ENCODE measurements at places on chromosomes 13 and 19. TPM values are rescaled to one million over a fixed set of nuclear protein-coding genes. Genes with fewer than 3 reads are reported as not detected.

GRCh38 chr13:22049384-22049783, 378.5 kb downstream of the FGF9 start:
- H3K4me3 ChIP-seq = no peak overlapping the region
- no peaks in the 10 kb centered on the region for H3K4me1 ChIP-seq
- DNase-seq = no peak
- no peaks in the 10 kb centered on the region for H3K36me3 ChIP-seq
- no peaks in the 10 kb centered on the region for H3K27me3 ChIP-seq
- H3K27ac ChIP-seq = no peak overlapping the region

GRCh38 chr13:28531077-28531844, 36.3 kb upstream of the FLT1 start:
- DNase-seq = no peak
- H3K27me3 ChIP-seq = peaks cover 9% of the 10 kb centered on the region
- H3K36me3 ChIP-seq = no peaks in the 10 kb centered on the region

DNA sequence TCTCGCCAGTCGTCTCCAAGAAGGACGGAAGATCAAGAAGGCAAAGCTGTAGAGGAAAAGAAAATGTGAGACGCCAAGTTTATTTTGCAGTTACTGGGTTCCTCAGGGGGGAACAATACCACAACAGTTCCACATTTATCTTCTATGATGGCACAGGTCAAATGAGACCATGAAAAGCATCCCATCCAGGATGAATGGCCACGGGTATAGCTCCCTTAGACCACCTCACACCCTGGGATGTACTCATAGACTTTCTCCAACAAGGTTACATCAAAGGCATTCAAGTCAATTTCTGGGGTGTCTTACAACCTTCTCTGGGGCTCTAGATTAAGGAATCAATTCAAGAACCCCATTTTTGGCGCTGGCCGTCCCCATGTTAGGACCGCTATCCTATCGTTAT, 4.5 kb downstream of the PEG3 start:
- H3K27ac ChIP-seq = no peak overlapping the region
- H3K4me3 ChIP-seq = no peak overlapping the region
- no peaks in the 10 kb centered on the region for H3K27me3 ChIP-seq
- DNase-seq = no peak
- H3K36me3 ChIP-seq = no peaks in the 10 kb centered on the region
- H3K4me1 ChIP-seq = no peaks in the 10 kb centered on the region

DNA sequence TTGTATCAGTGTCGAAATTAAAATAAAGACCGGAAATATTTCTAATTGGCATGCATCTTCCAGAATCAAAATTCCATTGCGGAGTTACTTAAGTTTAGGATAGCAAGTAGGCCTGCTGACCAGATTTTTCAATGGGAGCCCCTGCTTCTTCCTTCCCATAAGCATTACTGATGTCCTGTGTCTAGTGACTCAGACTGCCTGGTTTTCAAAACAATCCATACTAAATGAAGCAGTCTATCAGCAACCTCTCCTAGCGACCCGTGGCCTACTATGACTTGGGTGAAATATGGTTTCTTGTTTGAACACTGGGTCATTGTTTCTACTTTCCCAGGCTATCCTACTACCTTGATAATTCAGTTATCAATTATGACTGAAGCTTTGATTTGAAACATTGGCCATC, 571.6 kb downstream of the TBC1D4 start:
- no peak overlapping the region for H3K4me3 ChIP-seq
- no peaks in the 10 kb centered on the region for H3K4me1 ChIP-seq
- H3K36me3 ChIP-seq = no peaks in the 10 kb centered on the region
- no peaks in the 10 kb centered on the region for H3K27me3 ChIP-seq
- no peak overlapping the region for H3K27ac ChIP-seq

DNA sequence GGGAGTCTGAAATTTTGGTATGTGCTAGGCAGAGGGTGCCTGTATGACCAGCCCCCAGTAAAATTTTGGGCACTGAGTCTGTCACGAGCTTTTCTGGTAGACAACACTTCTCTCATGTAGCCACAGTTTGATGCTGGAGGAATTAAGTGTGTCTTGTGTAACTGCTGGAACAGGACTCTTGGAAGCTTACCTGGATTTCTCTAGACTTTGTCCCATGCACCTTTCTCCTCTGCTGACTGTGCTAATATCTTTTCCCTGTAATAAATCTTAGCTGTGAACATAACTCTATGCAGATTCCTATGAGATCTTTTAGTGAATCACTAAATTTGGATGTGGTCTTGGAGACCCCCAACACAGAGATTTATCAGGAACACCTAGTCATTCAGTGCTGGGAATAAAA, 13.8 kb downstream of the RNF6 start:
- no peaks in the 10 kb centered on the region for H3K4me1 ChIP-seq
- no peak overlapping the region for H3K27ac ChIP-seq
- no peaks in the 10 kb centered on the region for H3K36me3 ChIP-seq
- DNase-seq = no peak
- no peaks in the 10 kb centered on the region for H3K27me3 ChIP-seq
- H3K4me3 ChIP-seq = no peak overlapping the region

GRCh38 chr19:54026656-54027055, 35.2 kb downstream of the CACNG6 start:
- H3K27ac ChIP-seq = no peak overlapping the region
- DNase-seq = no peak

The TMEM150B gene
- 3.1 TPM for total RNA-seq

DNA sequence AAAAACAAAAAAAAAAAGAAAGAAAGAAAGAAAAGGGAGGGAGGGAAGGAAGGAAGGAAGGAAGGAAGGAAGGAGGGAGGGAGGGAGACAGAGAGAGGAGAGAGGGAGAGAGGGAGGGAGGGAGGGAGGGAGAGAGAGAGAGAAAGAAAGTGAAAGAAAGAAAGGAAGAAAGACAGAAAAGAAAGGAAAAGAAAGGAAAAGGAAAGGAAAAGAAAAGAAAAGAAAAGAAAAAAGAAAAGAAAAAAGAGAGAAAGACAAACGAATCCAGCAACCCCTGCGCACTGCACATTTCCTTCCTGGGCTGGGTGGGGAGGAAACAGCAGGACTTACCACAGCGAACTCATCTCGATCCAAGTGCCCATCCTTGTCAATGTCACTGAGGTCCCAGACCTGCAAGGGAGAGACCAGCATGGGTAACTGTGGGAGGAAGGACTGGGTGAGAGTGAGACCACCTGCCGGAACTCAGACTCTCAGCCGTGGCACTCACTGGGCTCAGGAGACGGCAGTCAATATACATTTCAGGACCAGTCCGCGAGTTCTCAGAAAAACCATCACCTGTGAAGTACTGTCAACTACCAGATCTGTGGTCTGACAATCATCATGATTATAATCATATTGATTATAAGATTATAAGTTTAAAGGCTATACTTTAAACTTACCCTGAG, 43.3 kb downstream of the EPS15L1 start:
- H3K4me3 ChIP-seq = no peak overlapping the region
- no peaks in the 10 kb centered on the region for H3K4me1 ChIP-seq

The ZNF20 gene
- 8.2 TPM for total RNA-seq

The ZNF675 gene
- 13.1 TPM for total RNA-seq

DNA sequence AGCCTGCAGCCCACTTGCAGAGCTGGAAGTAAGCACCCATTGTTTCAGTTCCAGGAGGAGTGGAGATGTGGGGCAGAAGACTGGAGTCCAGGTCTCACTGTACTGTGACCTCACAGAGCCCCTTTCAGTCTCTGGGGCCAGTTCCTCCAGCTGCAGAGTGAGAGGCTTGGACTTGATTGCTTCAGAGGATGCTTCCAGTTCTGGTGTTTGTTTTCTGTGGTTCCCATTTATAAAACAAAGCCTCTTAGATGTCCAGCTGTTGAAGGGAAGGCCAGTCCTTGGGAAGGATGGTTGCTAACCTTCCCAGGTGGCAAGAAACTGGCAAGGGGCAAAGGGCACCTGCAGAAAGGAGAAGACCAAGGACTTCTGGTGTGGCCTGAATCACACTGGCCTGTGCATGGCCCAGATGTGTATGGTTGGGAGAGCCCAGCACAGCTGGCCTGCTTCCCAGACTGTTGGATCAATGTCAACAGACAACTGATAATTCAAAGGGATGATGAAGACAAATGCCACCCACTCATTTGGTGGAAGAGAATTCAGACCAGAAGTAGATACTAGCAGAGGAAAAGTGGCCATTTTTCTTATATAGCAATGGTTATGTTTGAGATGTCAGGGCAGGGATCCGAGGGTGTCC, 218.5 kb downstream of the ZNF536 start:
- no peaks in the 10 kb centered on the region for H3K27me3 ChIP-seq
- no peaks in the 10 kb centered on the region for H3K36me3 ChIP-seq
- no peak overlapping the region for H3K27ac ChIP-seq
- H3K4me3 ChIP-seq = no peak overlapping the region
- no peaks in the 10 kb centered on the region for H3K4me1 ChIP-seq
- DNase-seq = no peak
